ENCODE measurements at places on chromosomes 12 and 14.
A peak's percentile ranks its signal among the peaks of the same experiment; 100 is the strongest.

GRCh38 chr14:94934276-94934810, 164.4 kb upstream of the GSC start:
- no peak for DNase-seq

GRCh38 chr12:121325922-121326396, 26.3 kb downstream of the ANAPC5 start:
- DNase-seq, result no peak

DNA sequence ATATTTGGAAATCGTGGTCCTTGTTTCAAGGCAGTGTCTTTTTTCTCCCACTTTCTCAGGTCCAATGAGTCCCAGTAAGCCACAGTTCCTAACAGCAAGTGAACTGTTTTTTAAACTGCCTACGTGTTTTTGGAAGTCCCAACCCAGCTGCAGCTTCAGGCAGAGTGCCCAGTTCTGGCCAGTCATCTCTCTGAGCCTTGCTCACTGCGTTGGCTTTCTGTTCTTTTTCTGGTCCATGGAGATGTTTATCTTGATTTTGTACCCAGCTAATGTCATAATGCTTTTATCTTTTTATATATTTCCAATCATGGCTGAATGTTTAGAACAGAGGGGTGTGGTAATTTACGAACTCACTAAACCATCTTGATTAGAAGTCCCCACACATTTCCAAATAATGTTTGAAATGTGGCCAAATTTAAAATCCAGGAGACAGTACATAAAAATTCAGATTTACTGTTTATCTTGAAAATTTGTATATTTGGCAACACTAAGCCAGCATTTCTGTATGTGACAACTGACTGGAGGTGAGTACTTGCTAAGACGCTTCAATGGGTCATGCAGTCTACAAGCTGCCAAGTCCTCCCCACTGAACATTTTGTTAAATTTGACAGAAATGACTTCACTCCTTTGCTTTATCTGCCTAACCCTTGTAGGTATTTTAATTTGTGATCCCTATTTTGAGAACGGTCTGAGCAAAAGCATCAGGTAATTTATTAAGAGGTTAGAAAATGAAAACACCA, 46.1 kb upstream of the OTOGL start:
- DNase-seq, result peak; percentile 78

DNA sequence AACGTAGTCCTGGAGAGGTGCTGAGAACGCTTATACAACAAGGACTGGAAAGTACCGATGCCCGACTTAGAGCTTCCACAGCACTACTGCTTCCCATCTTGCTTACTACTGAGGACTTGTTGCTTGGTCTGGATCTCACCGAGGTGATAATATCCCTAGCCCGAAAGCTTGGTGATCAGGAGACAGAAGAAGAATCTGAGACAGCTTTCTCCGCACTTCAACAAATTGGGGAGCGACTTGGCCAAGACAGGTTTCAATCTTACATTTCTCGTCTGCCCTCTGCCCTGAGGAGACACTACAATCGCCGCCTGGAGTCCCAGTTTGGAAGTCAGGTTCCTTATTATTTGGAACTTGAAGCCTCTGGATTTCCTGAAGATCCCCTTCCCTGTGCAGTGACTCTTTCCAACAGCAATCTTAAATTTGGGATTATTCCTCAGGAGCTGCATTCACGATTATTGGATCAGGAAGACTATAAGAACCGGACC, 1.1 kb downstream of the TOGARAM1 start:
- DNase-seq, result no peak

DNA sequence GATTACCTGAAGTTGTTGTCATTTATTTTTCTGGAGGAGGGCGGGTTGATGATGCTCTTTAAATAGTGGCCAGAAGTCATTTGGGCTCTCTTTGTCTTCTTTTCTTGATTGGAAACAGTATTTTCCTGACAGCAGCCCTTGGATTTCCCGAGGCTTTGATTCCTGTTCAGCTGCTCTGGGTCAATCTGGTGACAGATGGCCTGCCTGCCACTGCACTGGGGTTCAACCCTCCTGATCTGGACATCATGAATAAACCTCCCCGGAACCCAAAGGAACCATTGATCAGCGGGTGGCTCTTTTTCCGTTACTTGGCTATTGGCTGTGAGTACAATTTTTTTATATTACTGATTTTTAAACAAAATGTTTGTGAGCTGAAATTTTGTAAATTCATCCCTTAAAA, 60.4 kb downstream of the ANAPC7 start:
- DNase-seq, result no peak

- no peak for DNase-seq
These were observed 3.2 kb downstream of the DCAF4 start for GRCh38 chr14:72929316-72930080.

GRCh38 chr14:68815298-68816182, 22.7 kb upstream of the ZFP36L1 start:
- DNase-seq, result no peak

DNA sequence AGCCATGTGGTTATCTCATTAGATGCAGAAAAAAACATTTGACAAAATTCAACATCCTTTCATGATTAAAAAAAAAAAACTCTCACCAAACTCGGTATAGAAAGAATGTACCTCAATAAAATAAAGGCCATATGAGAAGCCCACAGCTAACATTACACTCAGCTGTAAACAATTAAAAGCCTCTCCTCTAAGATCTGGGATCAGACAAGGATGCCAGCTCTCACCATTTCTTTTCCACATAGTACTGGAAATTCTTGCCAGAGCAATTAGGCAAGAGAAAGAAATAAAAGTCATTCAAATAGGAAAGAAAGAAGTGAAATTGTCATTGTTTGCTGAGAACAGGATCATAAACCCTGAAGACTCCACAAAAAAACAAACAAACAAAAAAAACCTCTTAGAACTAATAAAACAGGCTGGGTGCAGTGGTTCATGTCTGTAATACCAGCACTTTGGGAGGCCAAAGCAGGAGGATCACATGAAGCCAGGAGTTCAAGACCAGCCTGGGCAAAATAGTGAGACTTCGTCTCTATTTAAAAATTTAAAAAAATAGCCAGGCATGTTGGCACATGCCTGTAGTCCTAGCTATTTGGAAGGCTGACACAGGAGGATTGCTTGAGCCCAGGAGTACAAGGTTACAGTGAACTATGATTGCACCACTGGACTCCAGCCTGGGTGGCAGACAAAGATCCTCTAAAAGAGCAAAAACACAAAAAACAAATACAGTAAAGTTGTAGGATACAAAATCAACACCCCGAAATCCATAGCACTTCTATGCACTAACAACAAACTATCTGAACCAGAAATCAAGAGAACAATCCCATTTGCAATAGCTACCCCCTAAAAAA, 114.4 kb downstream of the FOXA1 start:
- peak; percentile 4 for DNase-seq

- no peak for DNase-seq
These were observed 42.3 kb upstream of the ESRRB start for GRCh38 chr14:76333664-76334063.

GRCh38 chr12:107570721-107571120, 114.9 kb upstream of the PWP1 start:
- DNase-seq, result peak; percentile 27

DNA sequence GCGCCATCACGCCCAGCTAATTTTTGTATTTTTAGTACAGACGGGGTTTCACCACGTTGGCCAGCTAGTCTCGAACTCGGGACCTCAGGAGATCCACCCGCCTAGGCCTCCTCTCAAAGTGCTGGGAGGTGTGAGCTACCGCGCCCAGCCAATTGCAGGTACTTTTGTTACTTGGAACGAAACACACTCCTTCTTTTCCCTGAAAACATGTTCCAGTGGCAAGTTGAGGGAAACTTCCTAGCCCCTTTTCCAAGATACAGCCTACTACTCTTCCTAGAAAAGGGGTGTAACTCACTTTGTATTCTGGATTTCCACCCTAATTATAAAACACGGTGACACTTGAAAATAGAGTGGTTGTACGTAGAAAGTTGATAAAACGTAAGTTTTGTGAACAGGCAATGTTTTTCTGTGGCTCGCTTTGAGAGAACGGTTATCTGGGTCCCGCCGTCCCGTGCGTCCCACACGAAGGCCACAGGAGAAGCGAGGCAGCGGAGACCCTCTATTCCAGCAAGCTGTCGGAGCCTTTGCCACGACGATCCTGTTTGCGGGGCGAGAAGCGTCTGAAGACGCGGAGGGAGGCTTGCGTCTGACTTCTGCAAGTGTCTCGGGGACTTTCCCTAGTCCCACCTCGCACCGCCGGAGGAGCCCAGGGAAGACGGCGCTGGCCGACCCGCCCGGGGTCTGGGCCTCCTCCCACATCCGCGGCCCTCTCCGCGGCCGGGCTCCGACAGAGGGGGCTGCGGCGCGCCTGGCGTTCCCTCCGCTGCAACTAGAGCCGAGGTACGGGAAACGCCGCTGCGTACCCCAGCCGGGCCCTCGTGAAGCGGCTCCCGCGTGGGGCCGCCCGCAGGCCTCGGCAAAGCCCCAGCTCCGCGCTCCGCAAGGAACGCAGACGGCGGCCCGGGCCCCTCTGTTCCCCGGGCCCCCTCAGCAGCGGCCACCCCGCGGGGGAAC, 745 bp downstream of the CDCA4 start:
- peak; percentile 29 for DNase-seq

- DNase-seq, result no peak
These were observed 13.4 kb upstream of the TTC7B start for GRCh38 chr14:90829677-90830076.

DNA sequence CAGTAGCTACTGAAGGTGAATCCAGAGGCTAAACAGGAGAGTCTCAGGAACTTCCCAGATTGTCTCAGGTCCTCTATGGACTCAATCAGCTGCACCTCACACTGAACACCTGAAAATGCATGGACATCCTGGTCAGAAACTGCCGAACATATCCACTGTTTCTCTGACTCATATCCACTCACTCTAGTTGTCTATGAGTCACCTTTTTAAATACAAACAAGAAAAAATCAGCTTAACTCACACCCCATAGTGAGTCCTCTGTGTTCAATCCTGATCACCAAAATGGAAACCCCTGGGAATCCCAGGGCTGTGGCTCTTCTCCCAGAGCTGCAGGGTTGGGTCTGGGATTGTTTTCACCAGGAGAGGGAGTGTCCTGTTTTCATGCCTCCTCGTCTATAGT, 556.7 kb downstream of the TMEM121 start:
- no peak for DNase-seq

DNA sequence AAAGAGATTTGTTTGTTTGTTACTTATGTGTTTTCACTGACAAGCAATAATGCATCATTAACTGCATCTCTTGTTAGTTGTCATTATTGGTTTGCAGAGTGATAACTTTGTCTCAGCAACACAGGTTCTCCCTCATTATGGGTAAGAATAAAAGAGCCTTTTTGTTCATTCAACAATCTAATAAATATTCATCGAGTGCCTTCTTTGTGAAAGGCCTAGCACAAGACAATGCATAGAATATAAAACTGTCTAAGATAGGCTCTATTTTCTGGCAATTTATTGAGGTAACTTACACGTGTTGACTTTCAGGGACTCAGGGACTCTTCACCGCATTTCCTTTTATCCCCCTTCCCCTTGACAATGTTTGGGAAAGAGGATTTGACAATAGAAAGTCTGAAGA, 95.5 kb upstream of the KRR1 start:
- no peak for DNase-seq

GRCh38 chr12:125129591-125130255, 64.5 kb downstream of the AACS start:
- DNase-seq, result no peak

GRCh38 chr12:109451400-109451799, 25.7 kb downstream of the KCTD10 start:
- DNase-seq, result no peak

- DNase-seq, result no peak
These were observed 5.5 kb downstream of the AQP2 start for GRCh38 chr12:49955899-49956662.

DNA sequence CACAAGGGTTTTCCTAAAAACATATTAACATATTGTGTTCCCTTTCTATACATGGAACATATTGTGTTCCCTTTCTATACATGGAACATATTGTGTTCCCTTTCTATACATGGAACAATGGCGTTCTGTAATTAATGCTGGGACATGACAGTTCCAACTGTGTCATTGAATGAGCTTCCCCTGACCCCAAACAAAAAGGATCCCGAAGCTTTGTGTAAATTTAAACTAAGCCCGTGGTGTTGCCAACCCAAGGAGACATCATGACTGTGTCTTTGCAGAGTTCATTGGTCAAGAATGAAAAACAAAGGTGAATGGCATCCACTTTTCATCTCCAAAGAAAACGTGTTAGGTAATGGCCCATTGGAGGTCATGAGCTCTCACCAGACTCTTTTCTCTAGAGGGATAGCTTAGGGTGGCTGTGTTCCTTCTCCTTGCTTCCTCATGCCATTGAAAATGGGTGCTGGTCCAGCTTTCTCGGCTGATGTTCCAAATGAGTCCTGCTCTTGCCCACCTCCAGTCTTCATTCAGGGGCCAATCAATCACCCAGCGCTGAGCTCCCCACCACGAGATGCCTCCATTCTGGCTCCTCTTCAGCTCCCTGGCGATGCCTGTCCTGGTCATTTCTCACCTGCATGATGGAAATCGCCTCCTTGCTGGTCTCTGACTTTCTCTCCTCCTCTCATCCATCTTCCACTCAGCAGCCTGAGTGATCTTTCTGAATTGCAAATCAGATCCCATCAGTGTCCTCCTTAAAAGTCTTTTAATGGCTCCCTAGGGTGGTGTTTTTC, 156.1 kb downstream of the VRK1 start:
- DNase-seq, result no peak

- DNase-seq, result peak; percentile 30
These were observed 46.7 kb upstream of the PTPRR start for GRCh38 chr12:70966996-70967790.

- DNase-seq, result no peak
These were observed 71.7 kb downstream of the IPO8 start for GRCh38 chr12:30624009-30624408.

DNA sequence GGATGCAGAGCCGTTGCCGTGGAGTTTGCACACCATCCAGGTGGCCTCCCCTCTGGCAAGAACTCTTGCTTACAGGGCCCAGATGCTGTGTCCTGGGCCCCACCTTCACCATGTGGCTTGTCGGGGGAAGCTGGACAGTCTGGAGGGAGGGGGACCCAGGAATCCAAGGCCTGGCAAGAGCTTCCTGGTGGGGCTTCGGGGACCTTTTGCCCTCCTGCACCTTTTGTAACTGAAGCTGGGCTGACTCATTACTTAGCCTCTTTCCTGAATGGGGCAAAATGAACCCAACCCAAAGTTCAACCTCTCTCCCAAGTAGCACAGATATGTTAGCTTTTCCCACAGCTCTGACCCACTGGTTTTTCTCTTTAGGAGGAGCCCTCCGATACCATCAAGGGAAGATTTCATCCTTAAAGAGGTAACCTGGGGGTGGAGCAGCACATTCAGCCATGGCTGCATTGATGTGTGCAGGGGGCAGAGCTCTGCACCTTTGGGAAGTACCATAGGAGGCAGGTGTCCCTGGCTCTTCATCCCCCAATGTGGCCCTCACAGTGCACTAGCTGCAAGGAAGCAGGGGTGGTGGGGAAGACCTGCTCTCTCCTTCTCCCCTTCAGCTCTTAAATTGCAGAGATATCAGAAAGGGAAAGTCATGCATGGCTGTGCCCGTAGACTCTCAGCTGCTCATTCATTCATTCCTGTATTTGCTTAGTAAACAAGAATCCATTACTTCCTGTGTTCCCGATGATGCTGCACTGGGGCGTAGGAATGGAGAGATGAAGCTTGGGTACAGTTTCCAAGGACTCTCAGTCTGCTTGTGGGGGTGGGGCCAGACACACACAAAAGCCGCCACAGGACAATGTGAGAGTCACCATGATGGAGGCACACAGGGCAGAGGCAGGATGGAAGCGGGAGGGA, 13.0 kb downstream of the MVK start:
- DNase-seq, result no peak

- no peak for DNase-seq
These were observed 1113.6 kb upstream of the SEL1L start for GRCh38 chr14:82647088-82647810.

All from fibroblast of skin of right quadriceps (primary cell).